Stimulated activated CD4-positive, alpha-beta T cell treated with anti-CD3 and anti-CD28 coated beads, Interleukin-1b, Interleukin-23, amount 100 ng/mL, for 1 hour (primary cell): ENCODE measurements at places on chromosomes 4 and X.

DNA sequence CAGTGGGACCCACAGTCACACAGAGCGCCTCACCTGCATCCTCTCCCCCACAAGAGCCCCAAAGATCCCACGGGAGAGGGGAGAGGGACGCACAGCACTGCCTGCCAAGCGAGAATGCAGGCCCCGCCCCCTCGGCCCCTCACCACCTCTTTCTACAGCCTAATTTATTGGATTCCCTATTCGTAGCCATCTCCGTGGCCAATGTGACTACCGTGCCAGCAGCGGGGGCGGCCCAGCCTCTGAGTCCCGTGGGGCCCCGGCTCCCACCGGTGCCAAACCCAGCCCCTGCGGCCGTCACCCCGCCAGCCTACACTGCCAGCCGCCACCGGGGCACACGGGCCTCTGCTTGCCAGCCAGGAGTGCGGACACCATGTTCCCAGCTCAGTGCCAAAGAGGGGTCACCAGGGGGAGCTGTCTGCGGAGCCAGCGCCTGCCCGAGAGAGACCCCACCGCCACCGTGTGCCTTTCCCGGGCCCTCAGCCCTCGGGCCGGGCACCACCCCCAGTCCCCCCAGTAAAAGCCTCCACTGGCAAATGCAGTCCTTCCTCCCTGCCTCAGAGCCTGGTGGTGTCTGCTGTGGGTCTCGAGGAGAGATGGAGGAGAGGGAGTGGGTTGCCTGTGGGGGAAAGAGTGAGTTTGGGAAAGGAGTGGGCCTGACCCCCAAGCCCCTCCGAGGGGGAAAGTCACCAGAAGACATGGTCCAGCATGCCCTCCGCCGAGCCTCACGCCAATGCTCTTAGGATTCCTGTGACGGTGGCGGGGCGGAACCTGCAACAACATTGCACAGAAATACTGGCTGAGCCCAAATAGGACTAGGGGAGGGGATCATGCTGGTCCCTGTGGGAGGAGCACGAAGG is 19.6 kb upstream of the PLXNB3 start:
- DNase-seq, result no peak

DNA sequence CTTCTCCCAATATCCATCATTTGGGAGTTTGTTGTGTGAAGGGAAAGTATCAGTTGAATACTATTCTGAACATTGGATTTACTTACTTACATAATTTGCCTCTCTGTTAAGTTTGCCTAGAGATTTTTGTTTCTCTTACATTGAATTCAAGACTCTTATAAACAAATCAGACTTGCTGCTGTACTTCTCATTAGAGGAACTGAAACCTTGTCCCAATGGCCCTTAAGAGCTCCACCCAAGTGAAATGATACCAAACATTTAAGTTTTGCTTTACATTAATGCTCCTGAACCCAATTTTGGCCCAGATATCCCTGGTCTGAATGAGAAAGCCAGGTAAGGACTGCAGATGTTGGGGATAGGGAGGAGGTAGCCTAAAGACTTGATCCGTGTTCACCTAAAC is 32.0 kb downstream of the HAND2 start:
- no peak for DNase-seq

DNA sequence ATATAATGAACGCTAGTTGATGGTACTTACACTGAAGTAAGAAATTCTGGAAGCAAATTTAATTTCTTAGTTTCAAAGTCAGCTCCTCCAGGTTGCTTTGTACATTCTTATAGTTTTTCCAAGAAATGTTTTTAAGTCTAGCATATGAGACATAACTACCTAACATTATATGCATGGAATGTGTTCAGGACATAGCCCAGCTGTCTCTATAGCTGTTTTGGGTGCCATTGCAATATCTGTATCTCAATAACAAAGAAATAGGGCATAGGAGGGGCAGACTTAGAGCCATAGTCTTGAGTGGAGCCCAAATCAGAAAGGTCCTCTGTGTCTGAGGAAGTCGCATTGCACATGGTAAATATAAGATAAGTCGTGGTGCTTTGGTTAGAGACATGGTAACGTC is 143.4 kb downstream of the CBR4 start:
- no peak for DNase-seq

GRCh38 chrX:87636533-87636932 is 118.9 kb downstream of the KLHL4 start:
- DNase-seq, result no peak

- no peak for DNase-seq
These were observed 106.6 kb downstream of the FNIP2 start for GRCh38 chr4:158875455-158875854.

DNA sequence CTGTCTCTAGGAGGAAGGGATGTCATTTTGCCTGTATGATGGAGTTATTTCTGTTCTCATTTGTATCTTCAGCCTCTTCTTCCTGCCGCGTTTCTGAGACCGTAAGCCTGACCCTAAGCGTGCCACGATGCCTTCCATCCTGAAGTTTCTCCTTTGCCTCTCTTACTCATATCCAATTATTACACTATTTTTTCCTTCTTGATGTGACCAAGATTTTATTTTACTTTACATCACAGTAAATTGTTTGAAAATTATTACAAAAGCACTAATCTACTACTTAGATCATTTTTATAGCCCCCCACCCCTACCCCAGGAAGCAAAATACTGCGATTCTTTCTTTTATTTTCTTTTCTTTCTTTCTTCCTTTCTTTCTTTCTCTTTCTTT is 95.0 kb downstream of the RAPGEF2 start:
- DNase-seq, result no peak

DNA sequence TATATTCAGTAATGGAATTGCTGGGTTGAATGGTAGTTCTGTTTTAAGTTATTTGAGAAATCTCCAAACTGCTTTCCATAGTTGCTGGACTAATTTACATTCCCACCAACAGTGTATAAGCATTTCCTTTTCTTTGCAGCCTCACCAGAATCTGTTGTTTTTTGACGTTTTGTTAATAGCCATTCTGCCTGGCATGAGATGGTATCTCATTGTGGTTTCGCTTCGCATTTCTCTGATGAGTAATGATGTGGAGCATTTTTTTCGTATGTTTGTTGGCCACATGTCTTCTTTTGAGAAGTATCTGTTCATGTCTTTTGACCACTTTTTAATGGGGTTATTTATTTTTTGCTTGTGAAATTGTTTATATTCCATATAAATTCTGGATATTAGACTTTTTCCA is 13.6 kb upstream of the MAGED4B start:
- no peak for DNase-seq

- DNase-seq, result no peak
These were observed 35.0 kb upstream of the MAML3 start for GRCh38 chr4:140188975-140189374.

DNA sequence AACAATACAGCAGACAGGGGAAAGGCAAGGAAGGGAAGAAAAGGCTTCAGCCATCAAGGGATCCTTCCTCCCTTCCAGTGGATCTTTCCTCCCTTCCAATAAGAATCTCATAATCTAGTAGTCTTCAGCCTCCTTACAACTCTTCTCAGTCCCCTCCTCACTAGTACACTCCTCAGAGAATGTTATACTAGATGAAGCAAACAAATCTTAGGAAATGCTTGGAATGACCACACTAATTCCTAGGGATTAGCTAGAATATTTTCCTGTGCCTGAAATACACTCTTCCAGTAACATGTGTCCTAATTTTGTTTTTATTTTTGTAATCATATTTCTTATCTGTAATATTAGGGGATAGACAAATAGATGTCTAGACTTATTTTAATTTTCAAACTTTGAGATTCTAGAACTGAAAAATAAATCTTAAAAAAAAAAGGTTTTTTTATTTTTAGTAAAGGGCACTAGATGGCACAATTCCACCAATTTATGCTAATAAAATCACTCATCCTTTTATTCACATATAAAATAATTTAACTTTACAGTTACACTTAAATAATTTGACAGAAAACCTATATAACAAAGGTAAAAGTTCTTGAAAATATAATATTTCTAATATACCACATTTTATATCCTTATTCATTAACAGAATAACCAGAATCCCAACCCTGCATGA is 7.0 kb upstream of the STPG2 start:
- DNase-seq, result no peak

DNA sequence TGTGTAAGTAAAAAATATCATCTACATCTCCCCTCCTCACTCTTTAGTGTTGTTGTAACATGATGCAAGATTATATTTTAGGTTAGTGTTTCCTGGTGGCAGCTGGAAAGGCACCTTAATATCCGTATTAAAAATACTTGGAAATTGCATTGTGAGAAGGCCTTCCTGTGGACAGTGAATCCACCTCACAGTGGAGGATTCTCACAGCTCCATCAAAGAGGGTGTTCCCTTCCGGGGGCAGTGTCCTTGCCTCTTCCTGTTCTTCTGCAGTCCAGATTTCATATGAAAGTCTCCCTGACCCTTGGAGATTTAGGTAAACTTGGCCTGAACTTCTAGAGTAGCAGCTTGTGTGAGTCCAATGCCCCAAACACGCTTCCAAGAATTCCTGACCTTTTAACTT is 29.9 kb upstream of the GAB1 start:
- DNase-seq, result no peak

DNA sequence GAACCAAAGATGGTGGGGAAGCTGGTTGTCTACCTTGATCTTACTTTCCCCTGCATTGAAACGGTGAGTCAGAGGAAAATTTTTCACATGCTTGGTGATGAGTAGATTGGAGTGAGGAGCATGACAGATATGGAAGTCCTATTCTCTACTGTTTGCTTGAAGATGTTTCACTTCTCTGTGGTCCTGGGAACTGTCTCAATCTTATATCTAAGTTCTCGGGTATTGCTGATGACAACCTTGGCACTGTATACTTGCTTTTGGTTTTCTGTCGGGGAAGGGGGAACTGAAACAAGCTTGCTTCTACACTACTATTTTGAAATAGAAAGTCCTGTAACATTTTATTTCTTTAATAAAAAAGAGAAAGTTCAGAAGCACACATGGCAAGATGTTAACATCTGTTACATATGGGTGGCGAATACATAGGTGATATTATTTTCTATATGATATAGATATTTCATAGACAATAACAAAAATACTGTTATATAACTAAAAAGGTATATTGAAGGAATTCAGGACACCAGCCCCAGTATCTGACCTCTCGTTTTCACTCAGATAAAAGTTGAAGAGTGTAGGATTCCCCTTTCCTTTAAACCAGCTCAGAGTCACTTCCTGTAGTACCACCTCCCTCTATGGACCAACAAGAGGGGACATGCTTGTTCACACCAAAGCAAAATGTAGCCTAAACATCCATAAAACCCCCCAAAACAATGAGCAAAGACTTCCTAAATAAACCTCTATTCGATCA is 88.8 kb downstream of the FMR1NB start:
- no peak for DNase-seq

DNA sequence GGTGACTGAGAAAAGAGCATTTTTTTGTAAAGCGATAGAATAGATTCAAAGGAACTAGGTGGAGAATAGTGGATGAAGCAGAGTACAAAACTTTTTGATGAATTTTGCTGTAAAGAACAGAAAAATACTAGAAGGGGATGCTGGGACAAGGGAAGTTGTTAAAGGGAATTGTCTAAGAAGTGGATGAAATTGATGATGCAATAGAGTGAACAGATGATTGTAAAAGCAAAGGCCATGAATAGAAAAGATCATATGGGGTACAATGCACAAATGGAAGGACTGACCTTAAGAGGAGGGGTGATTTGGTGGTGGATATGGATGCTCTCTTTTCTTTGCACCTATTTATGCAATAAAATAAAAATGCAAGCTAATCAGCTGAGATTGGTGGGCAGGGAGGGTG is 262.7 kb upstream of the MAD2L1 start:
- no peak for DNase-seq

- no peak for DNase-seq
These were observed 5.9 kb downstream of the COL25A1 start for GRCh38 chr4:109296527-109296926.

GRCh38 chr4:15944895-15945294 is 6.4 kb upstream of the FGFBP1 start:
- no peak for DNase-seq

DNA sequence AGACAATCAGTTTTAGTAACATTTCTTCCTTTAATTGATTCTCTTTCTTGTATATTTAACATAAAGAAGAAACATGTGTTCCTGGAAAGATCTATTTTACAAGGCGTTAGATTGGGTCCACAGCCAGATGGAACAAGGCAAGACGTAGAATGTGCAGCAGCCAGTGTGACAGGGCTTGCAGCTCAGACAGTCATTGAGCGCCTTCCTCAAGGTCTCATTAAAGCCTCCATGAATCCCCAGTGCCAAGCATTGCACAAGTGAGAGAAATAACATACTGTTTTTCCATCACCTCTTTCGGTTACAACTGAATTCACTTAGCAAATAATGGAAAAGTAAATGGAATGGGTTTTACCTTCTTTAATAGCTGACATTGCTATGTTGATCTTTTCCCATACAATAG is 292.5 kb downstream of the USP46 start:
- DNase-seq, result no peak

DNA sequence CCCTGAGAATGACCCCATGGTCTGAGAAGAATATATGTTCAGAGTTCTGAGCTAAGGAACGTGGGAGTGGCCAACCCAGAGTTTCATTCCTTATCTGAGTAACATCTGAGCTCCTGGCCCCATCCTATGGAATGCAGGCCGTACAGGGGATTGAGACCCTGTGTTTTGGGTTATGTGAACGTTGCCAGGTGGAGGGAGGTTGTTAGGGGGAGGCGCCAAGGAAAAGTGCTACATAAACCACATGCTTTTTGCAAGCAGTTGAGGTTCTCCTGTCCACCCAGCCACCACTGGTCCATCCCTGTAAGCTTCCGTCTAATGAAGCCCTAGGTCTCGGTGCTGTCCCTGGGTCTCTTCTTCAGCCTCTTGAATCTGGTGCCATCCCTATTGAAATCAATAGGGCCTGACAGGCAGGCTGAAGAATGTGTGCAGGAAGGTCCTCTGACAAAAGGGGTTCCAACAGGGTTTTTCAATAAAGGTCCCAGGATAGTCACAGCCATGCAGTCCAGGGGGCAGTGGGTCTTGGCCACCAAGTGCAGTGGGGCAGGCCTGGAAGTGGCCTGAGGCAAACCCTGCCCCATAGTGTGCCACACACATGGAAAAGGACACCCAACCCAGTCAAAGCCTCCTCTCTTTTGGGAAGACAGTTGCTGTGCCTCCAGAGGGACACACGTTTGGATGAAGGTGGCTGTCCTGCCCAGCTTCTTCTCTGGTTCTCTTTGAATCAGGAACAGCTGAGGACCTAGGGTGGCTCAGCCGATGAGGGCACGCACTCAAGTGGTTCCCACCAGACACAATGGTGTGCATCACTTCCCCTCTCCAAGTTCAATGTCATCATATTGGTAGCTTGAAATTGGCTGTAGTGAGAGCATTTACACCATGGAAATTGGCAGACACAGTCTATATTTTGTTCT is 53.5 kb downstream of the HTRA3 start:
- DNase-seq, result no peak

GRCh38 chr4:103374758-103375157 is 176.6 kb upstream of the CENPE start:
- no peak for DNase-seq

- DNase-seq, result no peak
These were observed 61.0 kb upstream of the FAM47C start for GRCh38 chrX:36947214-36947613.
